MCF 10A (cell line): ENCODE measurements at places on chromosomes 3 and 15.

GRCh38 chr15:40438712-40439111 lies 2.0 kb upstream of the BAHD1 start:
- no peak for DNase-seq

- no peak for DNase-seq
These were observed 74.3 kb upstream of the P2RY1 start for GRCh38 chr3:152760591-152760990.

- no peak for DNase-seq
These were observed 50.5 kb downstream of the MYO1E start for GRCh38 chr15:59322056-59322759.

- no peak for DNase-seq
These were observed 684 bp downstream of the SLTM start for GRCh38 chr15:58932710-58933280.

DNA sequence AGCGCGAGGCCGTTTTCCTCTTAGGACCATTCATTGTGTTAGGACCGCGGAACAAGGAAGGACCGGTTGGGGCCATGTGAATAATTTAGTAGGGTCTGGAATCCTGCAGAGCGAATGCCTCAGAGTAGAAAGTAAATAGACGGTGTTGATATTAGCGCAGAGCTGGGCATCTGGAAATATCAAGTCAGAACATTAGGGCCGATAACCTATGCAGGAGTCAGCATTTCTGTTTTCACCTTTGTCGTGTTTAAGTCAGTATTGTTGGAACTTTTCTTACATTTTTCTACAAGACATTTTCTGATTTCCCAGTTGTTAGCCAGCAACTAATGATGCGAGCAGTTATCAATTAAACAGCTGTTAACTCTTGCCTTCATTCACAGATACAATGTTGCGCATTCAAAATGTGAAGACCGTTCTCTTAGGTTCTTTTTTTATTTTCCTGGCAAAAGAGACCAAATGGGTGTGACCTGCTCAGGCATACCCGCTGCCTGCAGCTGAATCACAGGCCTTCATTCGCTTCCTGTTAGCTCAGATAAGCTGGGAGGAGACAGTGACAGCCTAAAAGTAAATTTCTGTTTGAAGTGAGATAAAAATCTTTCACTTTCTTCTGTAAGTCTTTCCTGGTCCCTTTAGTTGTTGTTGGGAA lies 966 bp upstream of the PKM start:
- peak; percentile 80 for DNase-seq

GRCh38 chr15:81336568-81336967 lies 12.6 kb upstream of the STARD5 start:
- DNase-seq, result peak; percentile 57

DNA sequence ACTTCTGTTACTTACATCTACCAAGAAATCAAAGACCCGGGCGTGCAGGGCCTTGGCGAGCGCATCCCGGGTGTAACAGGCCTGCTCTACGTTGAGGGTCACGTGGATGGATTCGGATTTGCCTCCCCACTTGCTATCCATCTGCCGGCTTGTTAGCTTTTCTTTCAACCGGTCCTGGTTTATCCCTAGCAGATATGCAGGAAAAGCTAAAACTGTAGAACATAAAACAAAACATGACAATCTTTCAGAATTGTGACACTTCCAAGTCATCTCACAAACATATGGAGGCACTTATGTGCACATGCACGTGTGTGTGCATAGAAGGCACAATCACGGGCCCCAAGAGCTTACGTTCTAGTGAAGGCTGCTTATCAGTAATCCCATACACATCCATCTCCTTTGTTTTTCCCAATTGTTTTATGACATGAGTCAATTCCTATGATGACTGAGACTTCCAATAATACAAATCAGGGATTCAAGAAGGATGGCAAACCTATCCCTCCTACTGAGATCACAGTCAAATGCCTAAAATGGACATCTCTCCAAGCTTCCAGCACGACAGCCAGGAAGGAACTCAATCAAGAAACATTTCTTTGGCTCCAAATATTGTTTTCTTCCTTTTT lies 11.3 kb downstream of the LDHAL6B start:
- no peak for DNase-seq

DNA sequence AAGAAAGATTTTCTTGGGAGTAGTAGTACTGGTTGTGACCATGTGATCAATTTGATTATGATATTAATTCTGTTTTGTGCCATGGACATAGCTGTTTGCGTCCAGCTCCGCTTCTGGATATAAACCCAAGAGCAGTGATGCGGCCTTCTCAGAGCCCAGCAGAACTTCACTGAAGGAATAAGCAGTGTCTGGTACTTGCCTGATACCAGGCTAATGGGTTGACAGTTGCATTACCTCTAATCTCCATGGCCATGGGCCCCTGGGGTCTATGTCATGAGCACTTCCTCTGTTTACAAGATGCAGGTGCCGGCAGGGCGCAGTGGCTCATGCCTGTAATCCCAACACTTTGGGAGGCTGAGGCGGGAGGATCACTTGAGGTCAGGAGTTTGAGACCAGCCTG lies 36.3 kb upstream of the RAB6B start:
- DNase-seq, result no peak
